ENCODE measurements at places on chromosomes 16 and 17.

DNA sequence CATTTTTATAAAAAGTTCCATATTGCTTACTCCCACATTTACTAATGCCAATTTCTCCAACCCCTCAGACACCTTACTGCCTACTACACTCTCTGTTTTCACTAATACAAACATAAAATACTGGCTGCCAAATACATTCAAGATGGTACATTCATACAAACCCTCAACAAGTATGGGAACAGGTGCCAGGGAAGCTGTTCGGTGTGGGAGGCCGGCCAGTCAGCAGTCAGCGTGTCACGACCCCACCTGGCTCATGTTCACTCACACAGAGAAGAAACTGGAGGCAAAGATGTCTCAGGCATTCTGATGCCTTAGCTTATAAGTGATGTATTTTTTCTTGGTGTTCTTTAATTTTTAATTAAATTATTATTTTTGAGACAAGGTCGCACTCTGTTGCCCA lies 42.4 kb upstream of the TRAP1 start:
- DNase-seq, result no peak

GRCh38 chr17:1604831-1605528 lies 23.7 kb downstream of the SLC43A2 start:
- no peak for DNase-seq

- DNase-seq, result no peak
Measured at GRCh38 chr17:34781571-34782108, 179.6 kb downstream of the CCT6B start.

DNA sequence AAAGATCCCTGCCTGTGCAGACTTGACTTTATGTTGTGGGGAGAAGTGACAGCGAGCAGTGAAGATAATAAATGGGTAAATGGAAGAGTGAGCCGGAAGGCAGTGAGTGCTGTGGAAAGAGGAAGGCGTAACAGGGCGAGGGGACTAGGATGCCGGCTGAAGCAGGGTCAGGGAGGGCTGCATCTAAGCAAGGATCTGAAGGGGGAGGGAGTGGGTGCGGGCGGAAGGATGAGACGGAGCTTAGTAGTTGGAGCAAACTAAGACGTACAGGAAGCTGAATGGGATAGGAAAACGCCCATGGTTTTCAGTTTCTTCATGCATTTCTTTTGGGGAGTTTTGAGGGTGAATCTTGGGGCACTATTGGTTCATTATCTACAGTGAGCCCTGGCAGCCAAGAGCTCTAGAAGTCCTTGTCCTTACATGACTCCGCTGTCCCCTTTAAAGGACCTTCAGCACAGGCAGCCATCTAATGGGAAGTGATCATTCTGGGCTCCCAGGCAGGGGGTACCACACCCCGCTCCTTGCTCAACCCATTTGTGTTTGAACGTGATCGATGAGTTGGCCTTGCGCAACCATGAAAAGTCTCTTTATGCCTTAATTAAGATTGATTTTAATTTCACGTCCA lies 10.4 kb upstream of the NAT9 start:
- no peak for DNase-seq

DNA sequence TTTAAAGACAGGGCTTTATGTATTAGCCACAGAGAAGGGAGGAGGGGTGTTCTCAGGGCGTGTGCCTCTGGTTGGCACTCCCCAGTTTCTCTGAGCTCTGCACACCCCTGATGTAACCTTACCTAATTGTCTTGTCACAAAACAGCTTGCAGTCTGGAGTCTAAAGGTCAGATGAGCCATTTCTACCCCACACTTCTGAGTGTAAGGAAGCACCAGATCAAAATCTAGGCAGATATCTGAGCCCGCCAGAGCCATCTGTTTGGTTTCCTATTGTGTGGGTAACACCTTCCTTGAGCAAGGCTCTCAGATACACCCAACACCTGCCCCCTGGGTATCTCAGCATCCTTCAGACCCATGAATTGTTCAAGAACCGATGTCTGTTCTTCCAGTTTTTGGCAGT lies 15.5 kb downstream of the CDH1 start:
- peak; percentile 37 for DNase-seq

DNA sequence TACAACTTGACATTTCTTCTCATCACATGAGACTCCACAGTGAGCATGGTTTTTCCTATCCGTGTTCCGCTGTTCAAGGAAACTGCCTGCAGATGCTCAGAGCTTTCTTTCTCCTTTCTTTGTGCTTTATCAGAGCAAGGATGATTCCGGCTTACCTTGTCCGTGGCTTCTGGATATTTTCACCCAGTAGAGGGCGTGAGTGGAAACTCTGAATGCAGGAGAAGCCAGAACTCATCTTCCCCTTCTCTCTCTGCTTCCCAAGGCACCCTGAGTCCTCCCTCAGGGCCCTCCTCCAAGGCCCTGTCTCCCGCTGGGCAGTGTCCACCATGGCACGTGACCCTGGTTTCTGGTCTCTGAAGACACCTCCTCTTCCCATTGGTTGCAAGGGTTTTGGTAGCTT lies 721.1 kb upstream of the RBFOX1 start:
- no peak for DNase-seq

GRCh38 chr17:49107211-49107557 lies 25.4 kb upstream of the B4GALNT2 start:
- DNase-seq, result no peak

- no peak for DNase-seq
Measured at GRCh38 chr16:73711406-73712080, 585.1 kb upstream of the PSMD7 start.
